Stimulated activated CD4-positive, alpha-beta T cell treated with anti-CD3 and anti-CD28 coated beads, TNF-alpha, amount 100 ng/mL, for 48 hours (primary cell): ENCODE measurements at places on chromosomes 3 and 15.

GRCh38 chr3:10074666-10075065, 33.4 kb downstream of the FANCD2OS start:
- no peak for DNase-seq

GRCh38 chr3:160006282-160007163, 17.9 kb downstream of the IL12A start:
- no peak for DNase-seq

- peak; percentile 37 for DNase-seq
Observed at GRCh38 chr3:71583566-71584393, at the start of gene FOXP1. TSS of gene FOXP1 (minus strand) at chr3:71583728. CDS start at chr3:71198381, 385,347 bp downstream.

GRCh38 chr3:5260992-5261501, 73.5 kb downstream of the EDEM1 start:
- no peak for DNase-seq

DNA sequence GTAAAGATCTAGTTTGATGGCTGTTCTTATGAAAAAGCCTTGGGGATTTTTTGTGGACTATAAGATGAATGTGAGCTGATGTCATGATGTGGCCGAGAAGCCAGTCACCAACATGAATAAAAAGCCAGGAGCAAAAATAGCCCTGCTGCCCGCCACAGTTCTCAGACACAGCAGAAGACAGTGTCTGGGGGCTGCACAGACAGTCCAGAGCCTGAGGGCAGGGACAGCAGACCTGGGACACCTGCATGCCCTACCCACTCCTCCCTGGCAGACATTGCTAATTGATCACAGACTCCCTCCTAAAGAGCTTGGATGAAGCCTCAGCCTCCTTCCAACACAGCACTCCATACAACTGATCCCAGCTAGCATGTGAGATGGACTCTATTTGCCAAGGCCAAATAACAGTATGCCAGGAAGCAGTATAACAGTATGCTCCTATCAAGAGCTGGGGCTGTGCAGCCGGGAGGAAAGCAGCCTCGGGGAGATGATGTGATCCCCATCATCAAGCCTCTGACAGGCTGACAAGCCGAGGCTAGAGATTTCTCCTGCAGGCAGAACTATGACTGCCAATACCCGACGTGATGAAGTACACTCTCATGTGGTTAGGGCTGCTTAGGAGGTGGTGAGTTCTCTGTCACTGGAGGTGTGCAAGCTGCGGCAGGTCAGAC, 105.4 kb upstream of the RPL32 start:
- DNase-seq = no peak
